ENCODE measurements at places on chromosomes 11 and 22. TPM values are rescaled to one million over a fixed set of nuclear protein-coding genes. Genes with fewer than 3 reads are reported as not detected.

Gene CYTH4
- 2.6 TPM for polyA plus RNA-seq

Gene C11orf52
- 2.4 TPM for polyA plus RNA-seq

Gene C11orf87
- polyA plus RNA-seq: not detected

Gene OR5F1
- polyA plus RNA-seq: not detected

Gene TRPM5
- polyA plus RNA-seq: 0.05 TPM

Gene ABCC8
- polyA plus RNA-seq: 0.38 TPM

Gene GTSE1
- polyA plus RNA-seq: 0.40 TPM

Gene PHLDA2
- polyA plus RNA-seq: not detected

Gene SLC25A18
- 1.3 TPM for polyA plus RNA-seq

Gene TIGD3
- not detected for polyA plus RNA-seq

DNA sequence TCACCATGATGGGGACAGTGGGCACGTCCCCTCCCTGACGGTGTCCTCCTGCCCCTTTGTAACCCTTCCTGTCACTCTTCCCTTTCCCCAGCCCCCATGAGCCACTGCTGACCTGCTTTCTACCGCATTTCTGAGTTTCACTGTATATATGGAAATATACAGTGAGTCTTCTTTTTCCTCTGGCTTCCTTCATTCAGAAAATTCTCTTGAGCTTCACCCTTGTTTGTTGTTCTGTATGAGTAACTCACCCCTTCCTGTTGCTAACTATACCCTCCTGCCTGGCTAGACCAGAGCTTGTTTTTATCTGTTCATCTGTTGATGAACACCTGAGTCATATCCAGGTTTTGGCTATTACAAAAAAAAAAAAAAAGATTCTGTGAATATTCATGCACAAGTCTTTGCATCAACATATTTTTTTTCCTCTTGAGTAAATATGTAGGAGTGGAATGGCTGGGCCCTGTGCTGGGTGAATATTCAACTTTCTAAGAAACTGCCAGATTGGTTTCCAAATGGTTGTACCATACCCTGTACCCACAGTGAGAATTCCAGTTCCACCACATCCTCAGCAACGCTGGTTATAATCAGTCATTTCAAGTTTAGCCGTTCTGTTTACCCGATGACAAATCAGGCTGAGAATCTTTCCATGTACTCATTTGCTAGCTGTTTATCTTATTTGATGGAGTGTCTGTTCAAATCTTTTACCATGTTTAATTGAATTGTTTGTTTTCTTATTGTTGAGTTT, 62.0 kb downstream of the IGF2 start:
- no peak for DNase-seq

DNA sequence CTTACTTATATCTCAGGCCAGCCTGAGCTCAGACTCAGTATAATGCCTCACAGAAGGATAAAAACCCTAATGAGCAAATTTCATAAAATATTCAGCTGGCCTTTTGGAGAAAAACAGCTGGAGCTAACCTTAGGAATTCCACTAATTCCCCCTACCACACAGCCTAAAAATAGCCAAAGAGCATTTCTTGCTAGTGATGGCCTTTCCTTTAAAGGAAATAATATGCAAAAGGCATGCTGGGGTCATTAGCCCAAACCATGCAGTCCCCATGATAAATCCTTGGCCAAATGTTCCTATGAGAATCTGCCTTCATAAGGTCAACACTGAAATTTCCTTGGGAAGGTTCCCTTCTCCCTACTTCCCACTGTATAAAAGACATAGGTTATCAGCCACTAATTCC, 38.2 kb downstream of the SYTL2 start:
- DNase-seq: no peak

DNA sequence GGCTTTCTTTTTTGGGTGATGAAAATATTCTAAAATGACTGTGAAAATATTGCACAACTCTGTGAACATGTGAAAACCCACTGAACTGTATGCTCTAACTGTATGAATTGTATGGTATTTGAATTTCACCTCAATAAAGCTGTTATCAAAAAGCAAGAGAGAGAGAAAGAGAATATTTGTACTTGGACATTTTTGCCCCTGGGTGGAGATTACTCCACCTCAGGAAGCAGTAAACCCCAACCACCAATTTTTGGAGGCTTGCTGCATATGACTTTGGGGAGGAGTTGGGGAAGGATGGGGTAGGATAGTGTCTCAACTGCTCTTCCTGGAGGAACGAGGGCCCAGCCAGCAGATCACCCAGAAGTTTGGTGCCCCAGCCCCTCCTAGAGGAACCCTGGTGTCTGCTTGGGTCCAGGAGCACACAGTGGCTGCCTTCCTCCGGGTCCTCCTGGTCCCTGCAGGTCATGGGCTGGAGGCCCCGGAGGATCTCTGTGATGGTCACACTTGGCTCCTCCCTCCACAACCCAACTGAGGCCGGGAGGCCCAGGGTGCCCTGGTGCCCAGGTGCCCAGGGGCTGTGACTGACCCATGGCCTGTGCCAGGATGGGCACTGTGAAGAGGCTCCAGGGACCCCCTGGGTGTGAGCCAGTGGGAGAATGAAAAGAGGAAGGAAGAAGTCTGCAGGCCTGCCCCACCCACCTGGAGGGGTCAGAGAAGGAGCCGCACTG, 15.3 kb upstream of the PICK1 start:
- no peak for DNase-seq

DNA sequence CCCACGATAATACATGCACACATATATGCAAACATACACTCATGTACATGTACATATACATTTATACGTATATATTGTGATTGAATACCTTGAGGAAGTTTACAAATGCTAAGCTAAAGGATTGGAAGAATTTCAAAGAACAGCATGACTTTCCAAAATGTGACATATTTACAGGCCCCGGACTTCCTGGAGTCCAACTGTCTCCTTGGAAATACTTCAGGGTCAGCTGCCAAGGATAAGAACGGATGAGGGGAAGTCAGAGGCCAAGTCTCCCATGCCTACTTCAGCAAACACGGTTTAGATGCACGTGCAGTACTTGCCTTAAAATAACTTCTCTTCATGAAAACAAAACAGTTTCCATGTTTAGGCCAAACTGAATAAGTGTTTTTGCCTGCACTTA, 213.6 kb downstream of the DYNC2H1 start:
- no peak for DNase-seq

DNA sequence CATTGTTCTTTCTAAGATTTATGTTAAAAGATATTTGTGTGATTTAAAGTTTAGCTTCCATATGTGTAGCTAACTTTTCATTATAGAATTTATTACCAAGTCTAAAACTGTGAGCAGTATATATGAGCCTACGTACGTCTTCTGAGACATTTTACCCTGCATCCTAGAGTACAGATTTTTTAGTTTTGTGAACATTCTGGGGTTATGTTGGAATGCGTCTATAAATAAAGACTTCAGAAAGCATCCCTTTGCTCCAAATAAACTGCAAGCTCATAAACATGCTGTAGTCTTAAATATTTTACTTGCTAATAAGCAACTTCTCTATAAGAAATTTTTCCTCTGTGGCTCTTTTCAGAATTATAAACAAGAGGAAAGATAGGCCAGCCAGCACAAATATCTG, 236.5 kb downstream of the DDX10 start:
- no peak for DNase-seq

- no peak for DNase-seq
Observed at GRCh38 chr11:78112582-78113275, 26.7 kb downstream of the ALG8 start.

GRCh38 chr11:72605973-72606747, 68.1 kb downstream of the PDE2A start:
- peak; percentile 51 for DNase-seq

DNA sequence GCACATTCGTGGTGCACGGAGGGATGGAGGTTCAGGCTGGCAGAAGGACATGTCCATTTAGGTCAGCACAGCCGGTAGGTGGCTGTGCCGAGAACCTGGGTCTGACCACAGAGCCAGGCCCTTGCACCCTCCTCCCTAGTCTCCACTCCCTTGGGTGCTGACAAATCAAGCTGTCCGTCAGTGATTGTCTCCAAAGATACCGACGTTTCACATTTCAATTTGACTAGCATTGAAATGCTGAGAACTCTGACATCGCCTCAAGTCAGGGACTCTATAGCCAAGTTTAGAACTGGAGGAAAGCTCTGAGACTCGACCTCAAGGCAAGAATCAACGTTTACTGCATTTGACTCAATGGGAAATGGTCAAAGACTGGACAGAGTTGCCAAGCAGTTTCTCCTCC, 1321.1 kb downstream of the TBC1D22A start:
- no peak for DNase-seq

DNA sequence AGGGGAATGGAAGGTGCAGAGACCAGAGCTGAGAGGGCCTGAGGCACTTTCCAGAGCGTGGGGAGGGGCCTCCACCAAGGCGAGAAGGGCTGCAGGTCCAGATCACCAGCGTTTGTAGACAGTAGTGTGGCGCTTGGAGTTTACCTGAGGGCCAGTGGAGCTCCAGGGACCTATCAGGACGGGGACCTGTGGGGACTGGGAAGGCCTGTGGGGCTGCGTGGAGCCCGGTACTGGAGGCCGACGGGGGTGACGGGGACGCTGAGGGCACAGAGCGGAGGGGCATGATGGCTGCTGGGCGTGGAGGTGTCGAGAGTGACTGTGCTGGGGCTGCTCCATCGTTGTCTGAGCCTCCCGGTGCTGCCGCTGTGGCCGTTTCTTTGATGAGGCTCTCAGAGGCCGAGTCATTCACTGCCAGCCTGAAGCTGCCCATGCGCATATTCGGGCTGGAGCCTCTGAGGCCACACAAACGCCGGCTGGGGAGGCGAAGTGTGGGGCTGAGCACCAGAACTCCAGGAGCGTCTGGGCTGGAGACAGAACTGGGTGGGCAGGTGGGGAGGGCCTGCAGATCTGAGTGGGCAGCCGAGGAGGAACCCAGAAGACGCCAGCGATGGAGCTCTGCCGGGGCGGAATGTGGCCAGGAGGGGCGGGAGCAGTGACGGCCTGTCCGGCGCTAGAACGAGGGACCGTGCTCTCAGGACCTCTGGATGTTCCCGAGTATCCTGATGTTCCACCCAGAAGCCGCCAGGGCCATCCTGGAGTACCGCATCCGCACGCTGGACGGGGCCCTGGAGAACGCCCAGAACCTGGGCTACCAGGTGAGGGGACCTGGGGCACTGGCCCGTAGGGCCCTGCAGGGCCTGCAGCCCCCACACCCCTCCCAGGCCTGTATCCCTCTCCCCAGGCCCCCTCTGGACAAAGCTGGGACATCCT, 2.6 kb downstream of the PGGHG start:
- DNase-seq: no peak

- DNase-seq: no peak
Observed at GRCh38 chr11:93540896-93541553, 2.2 kb downstream of the SMCO4 start.

- DNase-seq: no peak
Observed at GRCh38 chr11:57771365-57771764, 9.8 kb downstream of the CTNND1 start.

DNA sequence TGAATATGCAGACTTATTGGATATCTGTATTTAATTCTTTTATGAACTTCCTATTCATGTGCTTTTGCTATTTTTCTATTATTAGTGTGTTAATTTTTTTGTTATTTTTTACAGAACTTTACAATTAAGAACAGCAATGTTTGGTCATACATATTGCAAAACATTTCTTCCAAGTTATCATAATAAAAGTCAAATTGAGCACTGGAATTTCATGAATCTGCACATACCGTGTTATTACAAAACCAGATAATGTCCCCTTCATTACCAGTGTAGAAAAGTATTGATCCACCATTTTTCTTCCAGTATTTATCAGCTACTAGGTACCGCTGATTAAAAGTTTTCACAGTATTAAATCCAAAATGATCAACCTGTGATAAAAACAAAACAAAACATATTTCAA, 40.5 kb downstream of the PRCP start:
- DNase-seq: no peak

GRCh38 chr11:95556342-95557163, 233.0 kb downstream of the FAM76B start:
- no peak for DNase-seq

- DNase-seq: no peak
Observed at GRCh38 chr11:31640611-31641010, 131.0 kb downstream of the ELP4 start.

DNA sequence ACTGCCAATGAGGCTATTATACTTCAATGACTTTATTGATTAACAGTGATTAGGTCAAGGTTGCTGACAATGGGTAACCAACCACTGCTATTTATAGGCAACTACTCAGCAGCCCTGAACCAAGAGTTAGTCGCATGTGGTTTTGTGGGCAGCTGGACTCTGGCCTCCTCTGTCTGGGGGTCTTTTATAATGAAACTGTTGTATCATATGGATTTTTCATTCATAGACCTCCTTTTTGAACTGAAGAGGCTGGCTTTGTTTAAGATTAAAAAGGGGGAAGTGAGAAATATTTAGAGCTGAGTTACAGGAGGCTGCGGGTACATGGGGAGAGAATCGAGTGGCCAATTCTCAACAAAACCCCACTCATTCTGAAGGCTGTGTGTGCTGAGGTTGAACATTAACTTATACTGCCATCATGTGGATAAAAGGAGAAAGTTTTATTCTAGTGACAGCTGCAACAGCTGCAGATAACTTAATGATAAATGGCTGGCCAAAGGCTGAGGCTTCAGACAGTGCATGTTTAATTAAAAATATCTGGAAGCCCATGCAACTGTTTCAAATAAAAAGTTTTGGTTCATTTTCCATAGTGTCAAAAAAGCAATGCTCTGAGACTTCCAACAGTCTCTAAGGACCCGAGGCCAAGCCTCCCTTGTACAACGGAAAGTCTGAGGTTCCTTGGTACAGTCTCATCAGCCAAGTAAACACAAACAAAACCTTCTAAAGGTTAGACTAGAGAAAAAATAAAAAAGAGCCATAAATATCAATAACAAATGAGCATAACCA, 682.6 kb downstream of the KCNA4 start:
- no peak for DNase-seq

DNA sequence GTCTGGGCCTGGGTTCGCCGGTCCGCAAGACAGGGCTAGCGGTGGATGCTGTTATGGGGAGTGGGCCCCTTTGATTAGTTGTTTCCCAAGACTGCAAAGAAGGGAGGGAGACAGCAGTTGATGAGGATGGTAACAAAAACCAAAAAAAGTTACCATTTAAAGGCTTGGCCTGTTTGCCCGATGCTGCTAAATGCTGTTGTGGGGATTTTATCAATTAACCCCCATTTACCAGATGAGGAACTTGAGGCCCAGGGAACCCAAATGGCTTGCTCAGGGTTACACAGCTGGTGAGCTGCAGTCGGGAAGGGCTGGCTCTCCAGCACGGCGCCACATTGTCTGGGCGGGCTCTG, 3.4 kb downstream of the TRPT1 start:
- no peak for DNase-seq
